ENCODE measurements at places on chromosomes 16 and 17. TPM values are rescaled to one million over a fixed set of nuclear protein-coding genes. Genes with fewer than 3 reads are reported as not detected.

GRCh38 chr16:85935391-85935973 is 36.5 kb downstream of the IRF8 start:
- H3K27me3 ChIP-seq = no peaks in the 10 kb centered on the region
- peaks cover 92% of the 10 kb centered on the region for H3K4me1 ChIP-seq
- no peak for DNase-seq
- H3K4me3 ChIP-seq = peak overlapping the region; percentile 47
- H3K27ac ChIP-seq = peak overlapping the region; percentile 98

- no peak overlapping the region for H3K4me3 ChIP-seq
- H3K36me3 ChIP-seq = no peaks in the 10 kb centered on the region
- no peak overlapping the region for H3K27ac ChIP-seq
- H3K27me3 ChIP-seq = peaks cover 4% of the 10 kb centered on the region
Measured at GRCh38 chr16:75088216-75088615, 28.4 kb downstream of the LDHD start.

DNA sequence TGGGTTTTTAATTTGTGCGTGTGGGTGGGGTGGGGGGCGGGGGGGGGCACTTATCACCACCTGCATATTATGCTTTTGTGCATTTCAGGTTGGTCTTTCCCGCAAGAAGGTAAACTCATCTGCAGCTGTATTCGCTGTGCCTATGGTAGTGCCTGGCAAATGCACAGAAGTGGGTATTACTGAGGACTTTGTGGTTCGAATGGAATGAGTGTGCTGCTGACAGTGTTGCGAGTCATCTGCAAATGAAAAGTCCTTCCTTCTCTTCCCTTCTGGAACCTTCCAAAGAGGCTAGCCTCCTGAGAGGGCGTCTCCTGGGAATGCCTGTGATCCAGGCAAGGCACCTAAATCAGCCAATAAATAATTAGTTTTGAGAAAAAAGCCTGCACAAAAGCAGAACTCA is 532.9 kb downstream of the MAF start:
- no peaks in the 10 kb centered on the region for H3K36me3 ChIP-seq
- H3K4me1 ChIP-seq = no peaks in the 10 kb centered on the region
- no peak overlapping the region for H3K4me3 ChIP-seq
- H3K27me3 ChIP-seq = no peaks in the 10 kb centered on the region

DNA sequence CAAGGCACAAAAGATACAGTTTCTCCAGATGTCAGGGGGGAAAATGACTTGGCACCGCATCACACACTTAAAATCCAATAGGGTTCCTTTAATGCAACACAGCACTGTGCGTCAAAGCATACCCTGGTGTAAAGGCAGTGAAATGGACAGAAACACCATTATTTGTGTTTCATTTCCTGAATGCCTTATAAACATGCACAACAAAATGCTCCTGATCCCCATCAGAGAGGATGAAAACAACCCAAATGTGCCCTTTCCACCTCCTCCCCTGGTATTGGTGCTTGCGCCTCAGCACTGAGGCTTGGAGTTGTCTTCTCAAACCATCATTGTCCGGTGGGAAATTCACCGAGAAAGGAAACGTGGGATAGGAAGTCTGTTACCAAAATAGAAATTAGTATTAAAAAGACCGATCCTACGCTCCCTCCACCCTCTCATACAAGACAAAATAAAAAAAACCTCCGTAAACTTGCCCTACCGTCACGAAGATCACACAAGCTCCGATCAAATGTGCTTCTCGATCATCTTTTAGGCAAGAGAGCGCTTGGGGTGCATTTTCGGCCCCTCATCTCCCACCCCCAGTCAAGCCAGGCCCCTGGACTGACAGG is 722 bp downstream of the CDC27 start:
- H3K36me3 ChIP-seq = no peaks in the 10 kb centered on the region
- peak overlapping the region; percentile 95 for H3K27ac ChIP-seq
- no peaks in the 10 kb centered on the region for H3K27me3 ChIP-seq
- H3K4me1 ChIP-seq = peaks cover 30% of the 10 kb centered on the region
- peak overlapping the region; percentile 74 for H3K4me3 ChIP-seq
- peak; percentile 59 for DNase-seq

- DNase-seq = peak; percentile 73
- no peak overlapping the region for H3K4me3 ChIP-seq
- H3K36me3 ChIP-seq = no peaks in the 10 kb centered on the region
- H3K4me1 ChIP-seq = no peaks in the 10 kb centered on the region
Measured at GRCh38 chr17:65198653-65199382, 61.6 kb downstream of the RGS9 start.

Gene CDH11
- not detected for total RNA-seq

Gene FNDC8
- not detected for total RNA-seq
